ENCODE measurements at places on chromosomes 3 and 15. TPM values are rescaled to one million over a fixed set of nuclear protein-coding genes. Genes with fewer than 3 reads are reported as not detected.
A peak's percentile ranks its signal among the peaks of the same experiment; 100 is the strongest.

Gene UPK1B
- not detected for total RNA-seq

Gene PAK6
- total RNA-seq: 10.7 TPM

Gene FETUB
- not detected for total RNA-seq

DNA sequence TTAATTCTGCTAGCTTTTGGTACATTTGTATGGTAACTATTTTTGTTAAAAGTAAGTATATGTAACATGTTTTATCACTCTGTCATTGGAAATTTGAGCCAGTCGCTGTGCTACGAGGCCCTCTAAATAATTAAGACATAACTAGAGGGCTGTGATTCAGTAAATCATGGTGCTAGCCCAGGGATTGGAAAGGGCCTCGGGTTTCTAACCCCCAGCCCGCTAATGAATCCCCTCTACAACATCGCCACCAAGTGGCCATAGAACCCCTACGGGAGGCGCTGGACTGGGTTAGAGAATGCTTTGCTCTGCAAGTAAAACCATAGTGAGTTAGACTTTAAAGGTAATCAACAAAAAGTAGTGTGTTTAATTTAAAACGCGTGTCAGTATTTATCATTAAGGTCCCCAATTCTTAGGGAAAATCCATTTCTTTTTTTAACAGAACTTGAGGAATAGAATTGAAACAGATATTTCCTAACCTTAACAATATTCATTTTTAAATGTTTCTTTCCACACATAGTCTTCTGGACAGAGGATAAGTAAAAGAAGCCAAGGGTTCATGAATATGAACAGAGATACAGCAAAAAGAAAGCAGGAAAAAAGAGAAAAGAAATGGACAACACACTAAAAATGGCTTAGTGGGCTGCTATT lies 744.7 kb downstream of the EPHA3 start:
- H3K27me3 ChIP-seq: no peaks in the 10 kb centered on the region
- H3K4me3 ChIP-seq: no peak overlapping the region
- no peaks in the 10 kb centered on the region for H3K36me3 ChIP-seq
- H3K4me1 ChIP-seq: no peaks in the 10 kb centered on the region

- H3K27me3 ChIP-seq: peaks cover 35% of the 10 kb centered on the region
- DNase-seq: no peak
- H3K27ac ChIP-seq: no peak within 1 kb of the TSS
Measured at GRCh38 chr3:134794950-134795745, at the start of gene EPHB1. Gene EPHB1 (plus strand): TSS chr3:134795260.

- no peak overlapping the region for H3K27ac ChIP-seq
- H3K27me3 ChIP-seq: no peaks in the 10 kb centered on the region
- no peaks in the 10 kb centered on the region for H3K36me3 ChIP-seq
- H3K4me3 ChIP-seq: no peak overlapping the region
Measured at GRCh38 chr3:170033489-170033888, 4.3 kb upstream of the GPR160 start.

- no peaks in the 10 kb centered on the region for H3K27me3 ChIP-seq
- DNase-seq: no peak
- H3K27ac ChIP-seq: no peak overlapping the region
- peaks cover 30% of the 10 kb centered on the region for H3K4me1 ChIP-seq
- H3K4me3 ChIP-seq: no peak overlapping the region
Measured at GRCh38 chr3:128480278-128480677, 12.7 kb downstream of the GATA2 start.

DNA sequence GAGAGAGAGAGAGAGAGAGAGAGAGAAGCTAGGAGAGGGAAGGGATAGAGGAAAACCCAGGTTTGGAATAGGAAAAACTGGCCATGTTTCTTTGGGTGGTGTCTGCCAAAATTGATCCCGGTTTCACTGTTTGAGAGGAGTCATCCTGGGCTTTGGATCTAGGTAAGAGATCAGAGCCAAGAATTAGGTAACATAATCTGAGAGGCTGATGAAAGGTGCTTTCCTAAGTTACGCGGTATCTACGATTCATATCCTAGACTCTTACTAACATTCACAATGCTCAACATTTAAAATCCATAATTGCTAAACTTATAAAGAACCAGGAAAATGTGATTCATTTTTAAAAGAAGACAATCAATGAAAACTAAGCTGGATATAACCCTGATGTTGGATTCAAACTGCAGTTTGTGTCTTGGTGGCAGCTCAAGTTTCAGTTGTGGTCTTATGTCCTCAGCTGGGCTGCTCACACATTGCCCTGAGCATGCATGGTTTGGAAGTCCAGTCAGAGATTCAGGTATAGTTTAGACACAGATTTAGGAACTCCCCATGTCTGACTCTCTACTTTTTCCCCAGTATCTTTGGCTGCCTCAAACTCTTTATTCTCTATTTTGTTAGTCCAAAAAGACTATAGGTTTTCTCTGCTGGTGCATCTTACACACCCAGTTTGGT lies 42.5 kb upstream of the FMN1 start:
- H3K27me3 ChIP-seq: no peaks in the 10 kb centered on the region
- peak overlapping the region; percentile 69 for H3K27ac ChIP-seq
- peaks cover 20% of the 10 kb centered on the region for H3K4me1 ChIP-seq

- DNase-seq: peak; percentile 45
- H3K36me3 ChIP-seq: 0 out of 2 replicates have a peak, but pooled peaks cover 4% of the 10 kb centered on the region
- H3K27ac ChIP-seq: no peak overlapping the region
- no peaks in the 10 kb centered on the region for H3K4me1 ChIP-seq
- H3K4me3 ChIP-seq: no peak overlapping the region
Measured at GRCh38 chr3:159884661-159885402, 103.8 kb upstream of the IL12A start.

Measured in PC-9 (cell line).